Endothelial cell of umbilical vein (primary cell): ENCODE measurements at places on chromosomes 16 and 17.

- DNase-seq, result no peak
These were observed 91.3 kb downstream of the TBC1D16 start for GRCh38 chr17:79944251-79944812.

GRCh38 chr17:74369221-74369620, 1.9 kb downstream of the GPR142 start:
- DNase-seq, result no peak

DNA sequence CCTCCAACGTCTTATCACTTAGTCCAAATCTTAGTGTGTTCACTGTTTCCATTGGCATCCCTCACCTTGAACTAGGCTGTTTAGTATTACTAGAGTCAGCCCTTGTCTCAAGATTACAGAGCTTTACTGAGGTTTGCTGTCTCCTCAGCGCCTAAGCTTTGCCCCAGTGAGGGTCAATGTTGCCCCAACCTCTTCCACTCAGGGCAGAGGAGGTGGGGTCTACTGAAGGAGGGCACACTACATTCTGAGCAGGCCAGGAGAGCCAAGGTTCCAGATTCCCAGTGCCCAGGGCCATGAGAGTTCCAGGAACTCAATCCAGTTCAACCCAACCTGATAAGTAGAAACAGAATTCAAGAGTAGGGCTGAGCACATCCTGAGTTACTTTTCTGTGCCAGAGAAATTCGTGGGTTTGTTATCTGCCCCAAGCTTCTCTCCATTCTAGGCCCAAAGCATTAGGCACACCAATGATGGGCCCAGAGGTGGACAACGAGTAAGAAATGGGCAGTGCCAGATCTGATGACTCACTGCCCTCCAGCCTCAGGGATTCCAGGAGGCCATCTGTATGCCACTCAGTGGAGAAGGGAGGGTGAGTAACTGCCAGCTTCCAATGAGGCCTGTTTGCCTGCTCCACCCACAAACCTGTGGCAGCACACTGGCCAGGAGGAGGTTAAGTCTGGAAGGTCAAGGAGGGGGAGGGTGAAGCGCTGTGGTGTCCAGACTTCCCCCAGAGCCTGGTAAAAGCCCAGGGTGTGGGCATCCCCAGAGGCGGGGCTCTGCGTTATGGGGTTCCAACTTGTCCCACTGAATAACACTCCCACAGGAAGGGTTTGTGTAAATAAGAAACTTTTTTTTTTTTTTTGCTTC, 8.2 kb downstream of the TUBG2 start:
- peak; percentile 49 for DNase-seq

GRCh38 chr17:68288375-68288774, 2.6 kb downstream of the SLC16A6 start:
- no peak for DNase-seq

GRCh38 chr16:57628008-57628781, at the start of gene ADGRG1:
ADGRG1 (plus strand) TSS chr16:57628630; CDS start chr16:57650288, 21,658 bp downstream.
- peak; percentile 95 for DNase-seq

- no peak for DNase-seq
These were observed 3.1 kb downstream of the MINK1 start for GRCh38 chr17:4836221-4836620.

- no peak for DNase-seq
These were observed 23.1 kb downstream of the HSBP1 start for GRCh38 chr16:83830769-83831455.

DNA sequence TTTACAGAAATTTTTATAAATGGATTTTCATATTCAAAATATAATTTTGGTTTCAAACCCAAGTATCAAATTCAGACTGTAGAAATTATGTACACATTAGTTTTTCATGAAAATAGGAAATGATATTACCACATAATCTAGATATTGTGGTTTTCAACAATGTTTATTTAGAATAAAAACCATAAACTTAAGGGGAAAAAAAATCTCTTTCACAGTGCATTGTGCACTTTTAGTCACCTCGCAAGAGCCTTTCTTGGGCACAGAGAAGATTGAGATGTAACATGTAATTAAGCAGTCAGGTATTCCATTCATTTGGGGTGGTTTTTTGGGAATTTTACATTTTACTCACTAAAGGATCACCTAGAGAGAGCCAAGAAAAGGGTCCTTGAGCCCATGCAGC, 104.0 kb downstream of the TANC2 start:
- DNase-seq, result no peak

DNA sequence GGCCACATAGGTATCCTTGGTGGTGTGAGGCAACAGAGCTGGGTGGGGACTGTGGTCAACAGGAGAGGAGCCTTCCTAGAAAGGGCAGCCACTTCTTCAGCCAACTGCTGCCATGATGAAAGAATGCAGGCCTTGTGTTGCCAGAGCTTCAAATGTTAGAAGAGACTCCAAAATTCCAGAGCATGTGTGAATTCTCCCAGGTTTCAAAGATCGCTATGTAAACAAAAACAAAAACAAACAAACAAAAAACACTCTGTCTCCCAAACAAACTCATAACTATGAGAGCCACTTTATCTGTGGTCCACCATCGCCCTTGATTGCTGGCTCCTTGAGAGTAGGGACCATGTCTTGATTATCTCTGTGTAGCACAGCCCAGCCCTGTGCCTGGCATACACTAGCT, 55.5 kb upstream of the ZNF423 start:
- no peak for DNase-seq

- no peak for DNase-seq
These were observed 9.8 kb downstream of the CDC6 start for GRCh38 chr17:40297511-40297910.

- no peak for DNase-seq
These were observed 174.9 kb upstream of the CIBAR2 start for GRCh38 chr16:85286951-85287814.

- DNase-seq, result no peak
These were observed 74.7 kb downstream of the WIPI1 start for GRCh38 chr17:68382582-68383085.

- DNase-seq, result no peak
These were observed 89.1 kb downstream of the RGS9 start for GRCh38 chr17:65226227-65226626.

GRCh38 chr16:89031715-89032659, 55.0 kb upstream of the CBFA2T3 start:
- no peak for DNase-seq

- no peak for DNase-seq
These were observed 59.0 kb upstream of the NKD1 start for GRCh38 chr16:50489182-50489581.

DNA sequence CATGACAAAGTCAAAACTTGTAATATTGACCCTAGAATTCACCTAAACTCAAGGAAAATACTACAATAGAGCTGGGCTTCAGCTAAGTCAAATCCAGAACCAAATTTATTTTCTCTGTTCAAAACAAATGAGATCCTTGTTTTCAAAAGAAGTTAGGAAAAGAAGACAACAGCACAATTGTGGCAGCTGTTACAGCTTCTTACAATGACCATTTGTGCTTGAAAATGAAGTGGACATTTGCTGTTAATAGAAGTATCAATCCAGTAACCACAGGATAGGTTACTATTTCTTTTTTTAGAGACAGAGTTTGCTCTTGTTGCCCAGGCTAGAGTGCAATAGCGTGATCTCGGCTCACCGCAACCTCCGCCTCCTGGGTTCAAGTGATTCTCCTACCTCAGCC, 44.4 kb downstream of the APPBP2 start:
- no peak for DNase-seq

GRCh38 chr16:26178298-26178697, 486.5 kb downstream of the HS3ST4 start:
- DNase-seq, result no peak

DNA sequence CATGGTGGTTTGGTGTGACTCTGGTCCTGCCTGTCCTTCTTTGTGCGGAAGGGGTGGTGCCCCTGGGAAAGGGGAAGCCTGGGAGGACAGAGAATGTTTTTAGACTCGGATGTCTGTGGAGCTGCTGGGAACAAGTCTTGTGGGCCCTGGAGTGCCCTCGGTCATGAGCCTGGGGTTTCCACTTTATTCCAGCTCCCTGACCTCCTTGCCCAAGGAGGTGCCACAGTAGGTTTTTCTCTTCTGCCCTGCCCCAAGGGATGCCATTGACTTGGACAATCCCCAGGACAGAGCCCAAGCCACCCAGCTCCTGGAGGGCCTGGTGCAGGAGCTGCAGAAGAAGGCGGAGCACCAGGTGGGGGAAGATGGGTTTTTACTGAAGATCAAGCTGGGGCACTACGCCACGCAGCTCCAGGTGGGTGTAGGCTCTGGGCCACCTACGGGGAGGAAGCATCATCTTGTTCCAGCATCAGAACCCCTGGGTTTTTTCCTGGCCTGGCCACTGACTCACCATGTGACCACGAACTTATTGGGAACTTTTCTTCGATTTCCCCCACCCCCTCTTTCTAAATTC, 1.4 kb downstream of the STAT5A start:
- no peak for DNase-seq

DNA sequence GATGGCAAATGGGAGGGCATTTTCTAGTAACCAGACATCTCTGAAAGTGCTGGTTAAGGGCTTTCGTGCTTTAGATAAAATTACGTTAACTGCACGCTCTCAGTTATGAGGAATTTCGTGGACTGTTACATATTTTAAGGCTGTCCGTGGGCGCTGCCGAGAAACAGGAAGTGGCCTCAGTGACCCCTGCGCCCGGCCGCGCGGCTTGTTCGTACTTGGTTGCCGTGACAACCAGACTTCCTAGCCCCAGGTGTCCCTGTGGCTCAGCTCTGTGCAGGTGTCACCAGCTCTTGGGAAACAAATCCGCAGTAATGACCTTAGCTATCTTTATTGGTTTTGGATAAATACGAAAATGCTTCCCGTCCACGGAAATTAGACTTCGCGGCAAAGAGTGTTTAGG, 52.7 kb downstream of the LMF1 start:
- DNase-seq, result no peak

DNA sequence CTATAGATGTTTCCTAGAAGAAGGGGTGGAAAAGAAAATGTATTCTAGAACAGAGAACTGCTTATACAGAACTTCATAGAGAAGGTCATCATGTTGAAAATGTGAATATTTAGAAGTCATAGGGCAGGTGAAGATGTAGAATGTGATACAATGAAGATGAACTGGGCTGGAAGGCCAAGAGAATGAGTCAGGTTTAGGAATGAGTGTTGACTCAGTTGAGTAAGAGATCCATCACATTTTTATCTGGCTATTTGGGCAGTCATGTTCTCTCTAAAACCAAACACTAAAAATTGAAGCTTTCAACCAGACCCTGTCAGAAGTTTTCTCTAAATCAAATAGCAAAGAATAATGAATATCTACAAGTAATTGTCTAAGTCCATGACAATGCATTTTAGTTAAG, 660.5 kb downstream of the KCNJ2 start:
- DNase-seq, result no peak

- DNase-seq, result no peak
These were observed 16.6 kb downstream of the GOSR1 start for GRCh38 chr17:30493780-30494179.

DNA sequence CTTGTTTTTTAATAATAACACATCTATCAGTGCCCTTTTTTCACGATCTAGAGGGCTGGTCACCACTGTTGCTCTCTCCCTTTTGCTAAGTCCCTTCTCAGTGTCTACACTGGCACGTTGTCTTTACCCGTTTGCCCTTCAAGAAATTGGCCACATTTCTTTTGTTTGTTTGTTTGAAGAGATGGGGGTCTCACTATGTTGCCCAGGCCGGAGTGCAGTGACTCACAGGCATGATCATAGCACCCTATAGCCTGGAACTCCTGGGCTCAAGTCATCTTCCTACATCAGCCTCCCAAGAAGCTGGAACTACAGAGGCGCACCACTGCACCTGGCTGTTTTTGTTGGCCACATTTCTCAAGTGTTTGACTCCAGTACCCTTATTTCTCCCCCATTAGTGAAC, 138.0 kb upstream of the AXIN2 start:
- no peak for DNase-seq

- no peak for DNase-seq
These were observed 54.7 kb downstream of the NXN start for GRCh38 chr17:924711-925475.

DNA sequence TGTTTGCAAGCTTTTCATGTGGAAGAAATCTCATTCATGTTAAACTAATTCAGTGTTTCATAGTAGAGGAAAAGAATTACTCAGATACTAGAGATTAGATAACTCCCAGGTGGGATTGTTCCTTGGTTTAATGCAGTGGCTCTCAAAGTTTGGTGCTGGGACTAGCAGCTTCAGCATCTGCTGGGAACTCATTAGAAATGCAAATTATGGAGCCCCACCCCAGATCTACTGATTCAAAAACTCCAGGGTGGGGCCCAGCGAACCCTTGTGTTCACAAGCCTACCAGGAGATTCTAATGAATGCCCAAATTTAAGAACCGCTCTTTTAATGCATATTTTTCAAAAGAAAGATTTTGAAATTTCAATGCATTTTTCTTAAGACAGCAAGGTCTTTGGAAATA, 253.4 kb upstream of the CNTNAP4 start:
- no peak for DNase-seq

DNA sequence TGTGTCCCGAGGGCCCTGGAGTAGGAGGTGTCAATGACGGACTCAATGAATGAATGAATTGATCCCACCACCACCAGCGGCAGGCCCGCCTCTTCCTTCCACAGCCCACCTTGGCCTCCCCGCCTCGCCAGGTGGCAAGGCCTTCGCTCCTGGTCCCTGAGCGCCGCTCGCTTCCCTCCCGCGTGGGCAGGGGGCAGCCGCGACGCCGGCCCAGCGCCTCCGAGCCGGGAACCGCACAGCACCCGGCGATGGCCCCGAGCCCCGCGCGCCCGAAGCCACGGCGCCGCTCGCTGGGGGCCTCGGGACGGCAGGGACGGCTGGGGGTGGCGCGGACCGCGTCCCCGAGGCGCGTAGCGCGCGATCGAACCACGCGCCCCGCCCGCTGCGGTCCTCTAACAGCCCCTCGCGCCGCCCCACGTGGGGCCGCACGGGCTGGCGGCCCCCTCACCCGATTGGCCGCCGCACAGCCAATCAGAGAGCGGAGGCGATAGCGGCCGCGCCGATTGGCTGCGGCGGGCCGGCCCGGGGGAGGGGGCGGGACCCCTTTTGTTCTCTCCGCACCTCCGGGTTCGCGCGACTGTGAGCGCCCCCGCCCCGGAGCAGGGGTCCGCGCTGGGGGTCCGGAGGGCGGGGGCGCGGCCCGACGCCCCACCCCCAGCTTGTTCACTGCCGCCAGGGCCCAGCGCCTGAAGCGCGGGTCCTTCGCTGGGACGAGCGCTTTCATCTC, 31.4 kb downstream of the ACTG1 start:
- DNase-seq, result peak; percentile 64

DNA sequence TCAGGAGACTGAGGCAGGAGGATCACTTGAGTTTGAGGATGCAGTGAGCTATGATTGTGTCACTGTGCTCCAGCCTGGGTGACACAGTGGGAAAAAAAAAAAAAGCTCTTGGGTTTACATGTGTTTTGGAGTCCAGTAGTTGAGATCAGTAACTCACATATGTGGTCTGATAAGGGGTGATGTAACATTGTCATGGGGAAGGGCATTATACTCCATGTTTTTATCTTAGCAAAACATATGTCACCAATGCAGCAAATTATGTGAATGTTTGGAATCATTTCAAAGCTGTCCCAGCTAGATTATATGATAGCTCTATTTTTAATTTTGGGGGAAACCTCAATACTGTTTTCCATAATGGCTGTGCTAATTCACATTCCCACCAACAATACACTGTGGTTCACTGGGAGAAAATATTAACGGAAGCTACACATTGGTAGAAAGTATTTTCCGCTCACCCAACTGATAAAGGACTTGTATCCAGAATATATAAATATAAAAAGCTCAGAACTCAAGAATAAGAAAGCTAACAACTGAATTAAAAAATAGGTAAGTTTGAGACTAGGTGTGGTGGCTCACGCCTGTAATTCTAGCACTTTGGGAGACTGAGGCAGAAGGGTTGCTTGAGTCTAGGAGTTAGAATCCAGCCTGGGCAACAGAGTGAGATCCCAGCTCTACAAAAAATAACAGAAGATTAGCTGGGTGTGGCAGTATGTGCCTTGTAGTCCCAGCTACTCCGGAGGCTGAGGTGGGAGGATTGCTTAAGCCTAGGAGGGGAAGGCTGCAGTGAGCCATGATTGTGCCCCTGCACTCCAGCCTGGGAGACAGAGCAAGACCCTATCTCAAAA, 224.1 kb upstream of the TBX2 start:
- no peak for DNase-seq
